ENCODE measurements at places on chromosomes 1 and 21.

- no peak for DNase-seq
Measured at GRCh38 chr1:181255270-181255929, 166.9 kb downstream of the IER5 start.

DNA sequence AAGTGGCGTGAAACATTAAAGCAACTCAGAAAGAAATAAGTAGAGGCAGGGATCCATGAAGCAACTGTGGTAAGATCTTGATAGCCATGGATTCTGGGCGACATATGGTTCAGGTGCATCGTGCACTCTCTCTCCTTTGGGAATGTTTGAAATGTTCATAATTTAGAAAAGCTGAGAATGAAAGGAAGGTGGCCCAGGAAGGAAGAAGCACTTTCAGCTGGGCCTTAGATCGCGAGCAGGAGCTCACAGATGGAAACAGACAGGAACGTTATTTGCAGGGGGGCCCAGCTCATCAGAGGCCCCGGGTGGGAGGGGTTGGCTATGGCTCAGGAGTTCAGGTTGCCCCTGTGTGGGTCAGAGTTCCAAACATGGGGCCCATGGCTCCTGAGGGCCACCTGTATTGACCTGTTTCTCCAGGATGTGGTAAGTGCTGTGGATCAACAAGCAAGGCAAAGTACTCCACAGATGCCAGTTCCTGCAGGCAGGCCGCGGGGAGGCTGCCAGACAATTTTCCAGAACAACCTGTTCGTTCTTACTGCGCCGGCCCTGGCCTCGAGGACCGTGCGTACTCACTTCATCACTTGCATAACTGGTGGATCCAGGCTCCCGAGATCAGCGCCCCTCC is 253.2 kb downstream of the TOMM20 start:
- no peak for DNase-seq

- DNase-seq, result no peak
Measured at GRCh38 chr1:243336163-243336562, 80.3 kb downstream of the SDCCAG8 start.

DNA sequence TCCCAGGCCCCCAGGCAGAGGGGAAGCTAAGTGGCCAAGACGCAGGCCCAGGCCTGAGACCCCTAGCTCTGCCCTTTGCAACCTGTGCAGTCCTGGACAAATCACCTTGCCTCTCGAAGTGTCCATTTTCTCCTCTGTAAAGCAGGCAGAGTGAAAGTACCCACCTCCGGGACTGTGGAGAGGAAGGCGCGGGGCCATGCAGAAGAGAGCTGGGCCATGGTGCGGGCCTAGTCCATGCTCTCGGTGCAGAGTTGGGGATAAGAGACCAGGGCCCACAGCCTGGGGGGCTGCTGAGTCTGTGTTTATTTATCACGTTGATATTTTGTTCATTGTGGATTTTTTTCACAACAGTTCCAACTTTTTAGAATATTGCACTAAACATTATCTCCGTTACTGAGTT is 160.2 kb upstream of the VAMP3 start:
- DNase-seq, result no peak

- no peak for DNase-seq
Measured at GRCh38 chr1:76298399-76298798, 223.9 kb downstream of the ST6GALNAC3 start.

DNA sequence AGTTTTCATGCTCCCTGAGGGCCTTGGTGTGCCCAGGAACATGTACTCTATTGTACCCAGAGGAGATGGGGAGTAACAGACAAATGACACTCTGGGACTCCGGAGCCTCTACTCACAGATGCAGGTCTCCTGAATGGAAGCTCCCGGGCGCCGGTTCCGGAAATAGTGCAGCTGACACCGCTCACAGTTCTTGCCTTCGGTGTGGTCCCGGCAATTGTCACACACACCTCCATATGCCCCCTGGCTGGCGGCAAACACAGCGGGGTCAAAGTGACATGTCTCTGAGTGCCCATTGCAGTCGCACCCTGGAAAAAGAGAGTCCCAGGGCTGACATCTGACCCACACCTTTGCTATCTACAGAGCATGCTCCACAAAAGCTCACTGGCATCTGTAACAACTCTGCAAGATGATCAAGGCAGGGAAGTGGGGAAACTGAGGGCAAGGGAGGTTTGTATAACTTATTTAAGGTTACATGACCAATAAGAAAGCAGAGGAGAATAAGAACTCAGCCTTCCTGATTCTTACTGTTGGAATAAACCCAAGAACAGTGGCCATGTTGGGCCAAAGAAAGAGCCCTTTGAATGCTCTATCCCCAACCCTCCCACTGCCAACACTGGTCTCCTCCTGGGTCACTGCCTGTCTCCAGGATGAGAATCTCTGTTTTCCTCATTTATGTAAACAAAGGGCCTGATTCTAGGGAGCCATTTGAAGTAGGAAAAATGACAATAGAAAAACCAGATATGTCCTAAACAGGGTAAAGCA is 22.4 kb downstream of the LAMB3 start:
- no peak for DNase-seq

GRCh38 chr1:206668351-206668750 is 16.4 kb upstream of the MAPKAPK2 start:
- DNase-seq, result no peak

DNA sequence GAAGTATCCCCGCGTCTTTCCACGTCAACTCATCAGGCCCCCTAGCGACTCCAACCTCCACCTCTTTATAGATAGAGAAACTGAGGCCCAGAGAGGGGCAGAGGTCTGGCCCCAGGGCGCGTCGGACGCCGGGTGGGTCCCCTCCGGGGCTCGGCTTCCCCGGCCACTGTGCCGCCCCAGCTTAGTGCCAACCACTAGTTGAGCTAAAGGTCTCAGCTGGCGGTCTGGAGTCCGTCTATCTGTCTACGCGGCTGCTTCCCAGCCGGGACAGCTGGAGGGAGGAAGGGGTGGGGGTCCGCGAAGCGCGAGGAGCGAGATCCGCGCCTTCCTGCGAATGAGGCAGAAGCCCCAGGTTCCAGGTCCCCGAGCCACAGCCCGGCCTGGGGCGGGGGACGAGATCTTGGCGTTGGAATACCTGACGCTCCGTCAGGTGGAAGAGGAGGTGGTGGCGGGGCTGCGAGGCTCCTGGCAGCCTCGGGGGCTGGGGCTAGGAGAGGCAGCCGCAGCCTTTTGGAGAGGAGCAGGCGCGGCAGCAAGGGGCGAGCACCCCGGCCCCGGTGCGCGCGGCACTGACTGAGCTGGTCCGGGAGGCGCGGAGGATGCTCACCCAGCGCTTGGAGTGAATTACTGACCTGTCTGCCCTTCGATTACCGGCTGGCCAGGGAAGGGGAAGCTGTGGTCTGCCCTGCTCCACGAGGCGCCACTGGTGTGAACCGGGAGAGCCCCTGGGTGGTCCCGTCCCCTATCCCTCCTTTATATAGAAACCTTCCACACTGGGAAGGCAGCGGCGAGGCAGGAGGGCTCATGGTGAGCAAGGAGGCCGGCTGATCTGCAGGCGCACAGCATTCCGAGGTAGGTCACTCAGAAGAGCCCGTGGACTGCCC is 937 bp downstream of the PODN start:
- DNase-seq, result no peak

DNA sequence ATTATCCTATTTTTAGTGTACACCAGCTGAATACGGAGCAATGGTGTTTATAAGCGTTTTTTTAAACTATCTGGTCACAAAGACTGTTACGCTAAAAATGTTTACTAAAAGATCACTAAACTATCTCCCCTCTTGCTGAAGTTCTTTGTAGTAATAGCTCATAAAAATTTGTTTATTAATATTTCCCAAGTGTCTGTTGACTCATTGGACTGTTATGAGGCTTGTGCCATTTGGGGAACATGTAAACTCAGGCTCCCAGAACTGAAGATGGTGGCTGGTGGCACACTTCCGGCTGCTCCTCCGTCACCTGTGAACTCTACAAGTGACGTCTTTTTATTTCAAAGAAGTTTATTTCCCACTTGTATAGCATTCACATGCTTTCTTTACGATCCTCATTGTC is 46.3 kb downstream of the AIDA start:
- no peak for DNase-seq

DNA sequence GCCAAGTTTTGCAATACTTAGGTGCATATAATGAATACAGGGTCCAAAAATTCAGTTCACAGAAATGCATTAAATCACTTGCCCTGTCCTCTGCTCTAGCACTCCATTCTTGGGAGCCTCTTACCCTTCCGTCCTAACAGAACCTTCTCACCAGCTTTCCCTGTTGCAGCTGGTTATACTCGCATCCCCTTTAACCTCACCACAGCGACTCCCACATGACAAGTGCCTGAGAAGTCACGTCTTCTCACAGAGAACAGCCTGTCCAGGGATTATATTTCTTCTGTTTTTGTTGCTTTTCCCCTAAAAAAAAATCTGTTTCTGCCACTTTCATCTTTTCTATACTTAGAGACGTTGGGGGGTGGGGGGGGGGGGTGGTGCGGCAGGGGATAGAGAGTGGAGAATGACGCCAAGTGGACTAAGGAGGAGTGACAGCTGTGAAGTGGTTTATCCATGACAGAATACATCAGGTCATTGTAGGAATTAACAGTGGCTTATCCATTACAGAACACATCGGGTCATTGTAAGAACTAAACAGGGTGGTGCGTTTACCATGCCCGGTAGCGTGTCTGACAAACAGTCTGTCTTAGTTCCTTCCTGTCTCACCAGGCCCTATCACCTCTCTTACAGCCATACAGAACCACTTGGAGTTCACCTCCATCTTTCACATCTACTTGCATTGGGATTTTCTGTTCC is 117.6 kb downstream of the UBE2U start:
- DNase-seq, result no peak

DNA sequence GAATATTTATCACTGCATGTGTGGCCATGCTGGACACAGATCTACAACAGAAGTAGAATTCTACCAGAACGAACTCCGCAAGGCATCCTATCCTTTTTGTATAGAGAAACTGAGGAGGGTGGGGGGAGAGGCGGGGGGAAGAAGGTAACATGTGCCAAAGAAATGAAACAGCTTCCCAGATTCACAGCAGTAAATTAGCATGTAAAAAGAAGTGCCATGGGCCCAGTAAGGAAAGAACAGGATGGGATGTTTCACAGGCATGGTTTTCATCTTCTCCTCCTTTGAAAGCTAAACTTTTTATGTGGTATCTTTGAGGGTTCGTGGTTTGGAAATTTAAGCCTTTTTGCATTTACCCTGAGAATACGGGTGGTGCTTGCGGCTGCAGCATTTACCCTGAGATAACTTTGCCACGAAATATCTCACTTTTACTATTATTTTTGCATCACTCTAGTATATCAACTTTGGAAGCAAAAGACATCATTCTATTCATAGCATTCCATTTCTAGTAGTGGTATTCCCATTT is 168.9 kb downstream of the TPR start:
- DNase-seq, result no peak

GRCh38 chr1:27102707-27103468 is 52.0 kb downstream of the SLC9A1 start:
- peak; percentile 75 for DNase-seq

DNA sequence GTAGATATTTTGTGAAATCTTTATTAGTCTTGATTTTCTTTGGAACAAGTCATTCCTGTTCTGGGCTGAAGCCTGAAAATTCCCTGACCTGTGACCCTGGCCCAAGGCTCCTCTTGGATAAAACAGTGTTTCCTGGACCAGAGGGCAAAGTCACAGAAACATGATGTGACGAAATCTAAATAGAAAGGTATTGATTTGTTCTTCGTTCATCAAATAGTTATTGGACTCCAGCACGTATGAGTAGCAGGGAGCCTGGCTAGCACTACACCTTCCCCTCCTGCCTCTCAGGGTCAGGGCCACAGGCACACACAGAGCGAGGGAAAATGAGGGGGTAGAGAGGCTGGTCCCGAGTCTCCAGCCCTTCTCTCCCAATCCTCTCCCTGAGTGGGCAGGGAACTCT is 1.7 kb upstream of the CLDN14 start:
- no peak for DNase-seq

- DNase-seq, result no peak
Measured at GRCh38 chr1:105652109-105652508, 1404.4 kb upstream of the PRMT6 start.

DNA sequence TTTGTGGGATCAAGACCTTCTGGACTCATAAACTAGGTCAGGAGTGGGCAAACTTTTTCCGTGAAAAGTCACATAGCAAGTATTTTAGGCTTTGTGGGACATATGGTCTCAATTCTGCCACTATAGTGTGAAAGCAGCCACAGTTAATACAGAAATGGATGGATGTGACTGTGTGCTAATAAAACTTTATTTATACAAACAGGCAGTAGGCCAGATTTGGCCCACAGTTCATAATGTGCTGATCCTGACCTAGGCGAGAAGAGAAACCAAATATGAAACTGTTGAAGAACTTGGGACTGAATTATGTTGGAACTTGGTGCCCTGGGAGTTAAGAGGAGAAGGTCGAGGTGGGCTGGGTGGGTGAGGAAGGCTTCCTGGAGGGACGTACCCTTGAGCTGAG is 17.1 kb downstream of the PADI3 start:
- no peak for DNase-seq

- no peak for DNase-seq
Measured at GRCh38 chr1:24289937-24290595, 29.1 kb upstream of the GRHL3 start.

GRCh38 chr1:217244971-217245370 is 385.9 kb downstream of the GPATCH2 start:
- DNase-seq, result no peak

- no peak for DNase-seq
Measured at GRCh38 chr1:26191739-26192138, 1.3 kb downstream of the CATSPER4 start.

GRCh38 chr1:88742531-88742930 is 58.5 kb downstream of the PKN2 start:
- DNase-seq, result no peak

- no peak for DNase-seq
Measured at GRCh38 chr1:160177667-160178066, 12.7 kb upstream of the CASQ1 start.

DNA sequence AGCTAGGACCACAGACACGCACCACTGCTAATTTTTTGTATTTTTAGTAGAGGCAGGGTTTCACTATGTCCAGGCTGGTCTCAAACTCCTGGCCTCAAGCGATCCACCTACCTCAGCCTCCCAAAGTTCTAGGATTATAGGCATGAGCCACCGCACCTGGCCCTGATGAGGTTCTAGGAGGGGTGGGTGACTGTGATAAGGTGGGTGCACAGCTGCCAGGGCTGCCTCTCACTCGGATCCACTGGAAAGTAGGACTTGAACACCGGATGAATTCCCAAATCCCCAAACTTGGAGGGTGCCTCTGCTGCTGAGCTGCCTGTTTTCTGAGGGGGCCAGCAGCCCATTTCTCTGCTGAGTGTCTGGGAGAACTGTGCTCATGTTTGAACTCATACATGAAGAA is 68.2 kb upstream of the PARP1 start:
- no peak for DNase-seq

- no peak for DNase-seq
Measured at GRCh38 chr1:68375919-68376318, 73.8 kb downstream of the RPE65 start.

GRCh38 chr1:54490361-54491248 is 57.4 kb upstream of the ACOT11 start:
- no peak for DNase-seq

DNA sequence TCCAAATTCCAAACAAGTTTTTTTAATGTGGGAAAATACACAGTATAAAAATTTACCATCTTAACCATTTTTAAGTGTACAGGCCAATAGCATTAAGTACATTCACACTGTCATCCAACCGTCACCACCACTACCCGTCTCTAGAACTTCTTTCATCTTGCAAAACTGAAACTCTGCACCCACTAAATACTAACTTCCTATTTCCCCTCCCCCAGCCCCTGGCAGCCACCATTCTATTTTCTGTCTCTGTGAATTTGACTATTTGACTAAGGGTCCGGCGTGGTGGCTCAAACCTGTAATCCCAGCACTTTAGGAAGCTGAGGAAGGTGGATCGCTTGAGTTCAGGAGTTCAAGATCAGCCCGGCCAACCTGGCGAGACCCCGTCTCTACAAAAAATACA is 36.1 kb downstream of the CLSTN1 start:
- peak; percentile 35 for DNase-seq

Data from activated CD4-positive, alpha-beta T cell treated with anti-CD3 and anti-CD28 coated beads for 24 hours (primary cell).